ENCODE measurements at places on chromosomes 7 and 10.

GRCh38 chr10:55820478-55820877 is 540.6 kb downstream of the ZWINT start:
- DNase-seq: no peak

GRCh38 chr7:70693321-70693685 is 438.6 kb upstream of the GALNT17 start:
- no peak for DNase-seq

GRCh38 chr7:27100694-27101170 is 1.8 kb downstream of the HOXA2 start:
- DNase-seq: no peak

DNA sequence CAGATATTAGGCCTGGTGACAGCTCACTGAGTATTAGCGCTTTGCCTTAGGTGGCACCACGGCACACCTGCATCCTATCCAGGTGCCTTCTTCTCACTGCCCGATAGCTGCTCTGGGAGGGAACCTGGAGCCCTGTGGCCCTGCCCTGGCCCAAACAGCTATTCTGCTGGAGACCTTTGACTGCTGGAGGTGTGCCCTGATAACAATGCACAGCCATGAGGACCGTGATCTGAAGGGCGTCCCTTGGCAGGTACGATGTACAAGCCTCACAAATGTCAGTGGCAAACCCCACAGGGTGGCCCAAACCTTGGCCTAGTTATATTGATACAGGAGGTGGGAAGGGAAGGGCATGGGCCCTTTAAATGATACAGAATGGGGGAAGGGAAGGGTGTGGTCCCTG is 259.5 kb downstream of the GRID1 start:
- DNase-seq: no peak

GRCh38 chr7:17806631-17807030 is 133.7 kb downstream of the SNX13 start:
- no peak for DNase-seq

Data from NCI-H748 treated with DMSO at 0.1 percent for 48 hours (cell line).